ENCODE measurements at places on chromosomes 5 and 9.

GRCh38 chr5:80411589-80412219, 3.8 kb downstream of the ZFYVE16 start:
- no peak for DNase-seq

DNA sequence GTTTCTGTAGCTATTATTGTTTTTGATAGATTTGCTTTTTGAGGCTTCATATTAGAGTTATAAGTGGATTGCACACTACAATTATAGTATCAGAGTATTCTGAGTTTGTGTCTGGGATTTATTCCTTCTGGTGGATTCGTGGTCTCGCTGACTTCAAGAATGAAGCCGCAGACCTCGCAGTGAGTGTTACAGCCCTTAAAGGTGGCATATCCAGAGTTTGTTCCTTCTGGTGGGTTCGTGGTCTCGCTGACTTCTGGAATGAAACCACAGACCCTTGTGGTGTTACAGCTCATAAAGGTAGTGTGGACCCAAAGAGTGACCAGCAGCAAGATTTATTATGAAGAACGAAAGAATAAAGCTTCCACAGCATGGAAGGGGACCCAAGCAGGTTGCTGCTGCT, 6.9 kb upstream of the EMB start:
- no peak for DNase-seq

- peak; percentile 89 for DNase-seq
Measured at GRCh38 chr5:172766287-172767108, 4.5 kb downstream of the DUSP1 start.

- DNase-seq = no peak
Measured at GRCh38 chr9:126131066-126132010, 195.3 kb upstream of the MVB12B start.

- DNase-seq = no peak
Measured at GRCh38 chr5:171978519-171978918, 27.9 kb downstream of the FBXW11 start.

DNA sequence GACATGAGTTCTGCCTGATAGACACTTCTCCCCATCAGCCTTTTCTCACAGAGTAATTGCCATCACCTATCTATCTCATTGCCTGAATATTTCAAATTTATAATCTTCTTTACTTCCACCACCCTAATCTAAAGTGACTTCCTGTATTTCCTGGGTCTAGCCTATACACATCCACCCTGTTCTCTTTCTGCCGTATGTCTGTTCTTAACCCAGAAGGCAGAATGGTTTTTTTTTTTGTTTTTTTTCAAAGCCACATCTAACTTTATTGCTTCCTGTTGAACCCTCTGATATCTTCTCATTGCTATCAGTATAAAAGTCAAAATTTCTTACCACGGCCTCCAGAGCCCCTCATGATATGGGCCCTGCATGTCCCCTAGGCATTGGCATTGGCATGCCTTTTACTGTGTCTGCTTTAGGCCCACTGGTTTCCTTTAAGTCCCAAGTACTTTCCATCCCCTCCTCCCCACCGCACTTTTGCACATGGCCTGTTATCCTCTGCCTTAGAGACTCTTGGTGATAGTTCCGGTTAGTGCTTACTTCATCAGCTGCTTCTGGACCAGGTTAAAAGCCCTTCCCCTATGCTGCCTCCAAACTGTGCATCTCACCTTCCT, 159.9 kb downstream of the MAN2A1 start:
- DNase-seq = no peak

- DNase-seq = peak; percentile 23
Measured at GRCh38 chr5:36569491-36569890, 36.9 kb upstream of the SLC1A3 start.

DNA sequence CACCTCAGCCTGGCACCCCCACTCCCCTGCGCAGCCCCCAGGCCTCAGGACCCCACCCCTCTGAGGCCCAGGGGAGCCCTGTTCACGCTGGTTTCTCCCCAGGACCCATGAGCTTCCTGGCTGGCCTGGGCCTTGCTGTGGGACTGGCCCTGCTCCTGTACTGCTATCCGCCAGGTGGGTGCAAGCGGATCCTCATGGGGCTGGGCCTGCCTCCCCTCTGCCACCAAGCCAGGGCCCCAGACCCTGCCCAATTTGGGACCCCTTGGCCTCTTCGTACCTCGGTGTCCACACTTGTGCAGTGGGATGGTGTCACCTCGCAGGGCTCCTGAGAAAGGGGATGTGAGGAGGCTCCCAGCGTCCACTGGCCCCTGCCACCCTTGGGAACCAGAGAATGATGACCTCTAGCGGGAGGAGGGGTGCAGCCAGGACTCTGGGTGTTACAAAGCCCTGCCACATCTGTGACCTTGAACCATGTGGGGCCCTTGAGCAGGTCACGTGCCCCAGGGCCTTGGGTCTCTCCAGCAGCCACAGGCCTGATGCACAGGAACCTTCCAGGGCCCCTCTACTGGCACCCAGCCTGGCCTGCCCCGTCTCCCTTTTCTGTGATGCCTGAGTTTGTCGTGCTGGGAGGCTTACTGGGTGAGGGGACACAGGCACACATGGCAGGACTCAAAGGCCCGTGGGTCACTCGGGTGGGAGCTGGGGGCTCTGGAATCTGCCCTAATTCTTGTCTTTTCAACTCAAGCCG, 16.3 kb downstream of the CARD19 start:
- no peak for DNase-seq

DNA sequence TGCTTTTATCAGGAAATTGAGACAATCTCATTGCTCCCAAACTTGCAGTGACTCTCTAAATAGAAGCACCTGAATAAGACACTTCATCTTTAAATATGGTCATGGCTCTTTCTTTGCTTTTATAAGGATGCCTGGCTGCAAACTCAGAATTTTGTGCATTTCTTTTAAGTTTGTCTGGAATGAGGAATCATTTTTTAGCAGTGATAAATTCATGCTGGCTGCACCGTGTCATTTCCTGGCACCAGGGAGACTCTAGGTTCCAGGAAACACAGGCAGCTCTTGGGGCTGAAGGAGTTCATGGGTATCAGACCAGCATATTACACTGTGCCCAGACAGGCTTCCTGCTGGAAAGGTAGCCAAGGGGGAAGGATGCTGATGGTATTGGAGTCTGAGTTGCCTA, 109.9 kb downstream of the NUDT12 start:
- peak; percentile 61 for DNase-seq

- peak; percentile 98 for DNase-seq
Measured at GRCh38 chr5:151696470-151697061, 9.9 kb upstream of the SPARC start.

DNA sequence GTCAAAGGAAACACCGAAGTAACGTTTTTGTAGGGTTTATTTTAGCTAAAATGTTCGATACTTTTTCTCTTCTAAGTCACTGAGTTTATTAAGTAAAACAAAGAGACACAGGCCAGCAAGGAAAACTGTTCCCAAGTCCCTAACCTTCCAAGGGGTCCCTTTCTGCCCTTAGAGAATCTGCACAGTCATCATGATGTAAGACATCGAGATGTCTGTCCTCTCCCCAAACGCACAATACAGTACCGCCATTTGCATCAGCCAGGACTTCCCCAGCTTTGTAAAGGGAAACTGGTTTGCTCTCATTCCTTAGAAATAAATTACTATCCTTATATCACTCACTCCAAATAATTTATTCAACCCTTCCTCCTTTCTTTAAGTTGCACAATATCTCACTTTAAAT, 89.3 kb downstream of the MARCHF11 start:
- no peak for DNase-seq

DNA sequence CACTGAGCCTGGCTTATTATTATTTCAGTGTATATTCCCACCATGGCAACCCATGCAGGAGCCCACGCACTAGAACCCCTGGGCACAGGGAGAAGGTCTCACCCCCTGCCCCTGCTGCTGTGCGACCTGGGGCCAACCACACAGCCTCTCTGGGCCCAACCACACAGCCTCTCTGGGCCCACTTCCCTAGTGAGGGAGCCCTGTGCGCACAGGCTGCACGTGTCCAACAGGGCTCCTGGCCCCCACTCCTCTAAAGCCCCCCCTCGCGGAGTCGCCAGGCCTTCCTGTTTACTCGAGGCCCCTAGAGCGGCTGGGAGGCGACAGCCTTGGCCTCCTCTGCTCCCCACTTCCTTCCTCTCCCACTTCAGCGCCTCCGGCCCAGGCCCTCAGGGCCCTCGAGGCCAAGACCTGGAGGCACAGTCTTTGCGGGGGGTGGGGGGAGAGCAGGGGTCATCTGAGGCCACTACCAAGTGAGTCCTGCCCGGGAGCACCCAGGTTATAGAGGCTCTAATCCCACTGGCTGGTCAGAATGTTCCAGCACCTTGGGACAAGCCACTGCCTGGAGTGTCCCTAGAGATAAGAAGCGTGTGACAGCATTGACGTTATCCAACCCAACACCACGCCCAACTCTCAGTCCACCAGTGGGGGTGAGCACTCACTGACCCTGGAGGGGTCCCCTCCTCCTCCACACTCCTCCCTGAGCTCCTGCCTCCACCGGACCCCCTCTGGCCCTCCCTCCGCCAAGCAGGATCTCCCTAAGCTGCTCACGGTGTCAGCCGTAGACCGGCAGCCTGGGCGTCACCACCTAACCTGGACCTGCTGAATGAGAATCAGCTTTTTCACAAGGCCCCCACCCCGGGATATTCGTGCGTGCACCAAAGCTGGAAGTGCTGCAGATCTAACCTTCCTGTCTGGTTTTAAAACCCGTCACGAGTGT, 7.9 kb upstream of the ENG start:
- DNase-seq = no peak
